ENCODE measurements at places on chromosomes 3 and 15. TPM values are rescaled to one million over a fixed set of nuclear protein-coding genes. Genes with fewer than 3 reads are reported as not detected.

The CNTN4 gene
- total RNA-seq = 17.6 TPM

DNA sequence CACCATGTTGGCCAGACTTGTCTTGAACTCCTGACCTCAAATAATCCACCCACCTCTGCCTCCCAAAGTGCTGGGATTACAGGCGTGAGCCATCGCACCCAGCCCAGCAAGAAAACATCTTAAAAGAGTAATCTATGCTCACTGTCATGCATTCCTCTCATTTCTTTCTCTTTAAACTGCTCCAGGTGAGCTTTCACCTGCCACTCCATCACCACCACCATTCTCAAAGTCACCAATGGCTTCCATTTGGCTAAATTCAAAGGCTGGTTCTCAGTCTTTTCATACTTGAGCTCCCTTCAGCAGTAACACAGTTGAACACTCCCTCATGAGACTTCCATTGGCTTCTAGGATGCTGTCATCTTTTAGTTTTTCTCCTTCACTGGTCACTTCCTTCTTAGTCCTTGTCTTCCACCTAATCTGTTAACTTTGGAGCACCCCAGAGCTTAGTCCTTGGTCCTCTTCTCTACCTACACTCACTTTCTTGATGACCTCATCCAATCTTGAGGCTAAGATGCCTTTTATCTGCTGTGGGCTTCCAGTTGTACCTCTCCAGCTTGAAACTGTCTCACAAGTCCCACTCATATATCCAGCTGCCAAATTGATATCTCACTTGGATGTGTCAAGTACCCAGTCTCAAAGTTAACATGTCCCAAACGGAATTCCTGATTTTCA is 27.0 kb upstream of the ESYT3 start:
- H3K4me3 ChIP-seq = no peak overlapping the region
- no peaks in the 10 kb centered on the region for H3K27me3 ChIP-seq
- H3K36me3 ChIP-seq = no peaks in the 10 kb centered on the region
- H3K27ac ChIP-seq = no peak overlapping the region

DNA sequence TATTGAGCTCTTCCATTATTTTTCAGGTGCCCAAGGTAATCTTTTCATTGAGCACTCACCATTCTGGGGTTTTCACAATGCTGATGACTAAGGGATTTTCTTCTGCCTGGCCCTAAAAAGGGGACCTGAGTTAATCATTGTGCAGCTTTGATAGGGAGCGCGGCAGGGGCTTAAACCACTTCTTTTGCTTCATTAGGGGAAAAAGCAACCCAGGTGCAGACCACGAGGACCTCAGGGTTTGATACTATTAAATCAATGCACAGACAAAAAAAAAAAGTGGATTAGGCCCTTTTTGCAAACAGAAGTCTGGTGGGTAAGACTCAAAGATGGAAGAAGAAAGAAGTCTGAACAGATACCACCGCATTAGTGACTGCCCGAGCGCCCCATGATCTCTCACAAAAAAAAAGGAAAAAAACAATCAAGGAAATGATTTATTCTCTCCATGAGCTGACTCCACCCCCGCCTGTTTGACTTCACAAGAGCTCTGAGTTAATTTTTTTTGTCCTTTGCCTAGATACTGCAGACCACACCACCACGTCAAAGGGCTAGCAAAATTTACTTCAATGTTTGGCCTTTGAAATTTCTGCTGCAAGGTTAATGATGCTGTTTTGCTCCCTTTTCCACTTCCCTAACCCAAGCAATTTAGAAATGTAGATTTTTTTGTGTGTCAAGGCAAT is 78.0 kb upstream of the FEZF2 start:
- no peaks in the 10 kb centered on the region for H3K27me3 ChIP-seq
- H3K27ac ChIP-seq = no peak overlapping the region
- H3K4me3 ChIP-seq = no peak overlapping the region
- no peaks in the 10 kb centered on the region for H3K36me3 ChIP-seq
- DNase-seq = no peak
- no peaks in the 10 kb centered on the region for H3K4me1 ChIP-seq

- no peak overlapping the region for H3K27ac ChIP-seq
- peaks cover 50% of the 10 kb centered on the region for H3K27me3 ChIP-seq
- H3K4me3 ChIP-seq = no peak overlapping the region
- H3K4me1 ChIP-seq = no peaks in the 10 kb centered on the region
- no peak for DNase-seq
These were observed 21.4 kb upstream of the IGDCC3 start for GRCh38 chr15:65399001-65399706.

- H3K27ac ChIP-seq = no peak overlapping the region
- no peaks in the 10 kb centered on the region for H3K27me3 ChIP-seq
- H3K36me3 ChIP-seq = no peaks in the 10 kb centered on the region
- H3K4me1 ChIP-seq = no peaks in the 10 kb centered on the region
- no peak overlapping the region for H3K4me3 ChIP-seq
These were observed 52.6 kb downstream of the CNTN3 start for GRCh38 chr3:74561881-74562280.

GRCh38 chr3:194137506-194138474 is 1.8 kb downstream of the HES1 start:
- peak overlapping the region; percentile 96 for H3K27ac ChIP-seq
- peak overlapping the region; percentile 66 for H3K4me3 ChIP-seq
- DNase-seq = peak; percentile 74
- peaks cover 22% of the 10 kb centered on the region for H3K4me1 ChIP-seq
- H3K36me3 ChIP-seq = no peaks in the 10 kb centered on the region

- peak overlapping the region; percentile 18 for H3K27ac ChIP-seq
- no peaks in the 10 kb centered on the region for H3K4me1 ChIP-seq
- H3K36me3 ChIP-seq = no peaks in the 10 kb centered on the region
- no peaks in the 10 kb centered on the region for H3K27me3 ChIP-seq
These were observed 2.2 kb downstream of the FAH start for GRCh38 chr15:80155001-80155377.

The CHRD gene
- 1.9 TPM for total RNA-seq

The MESP2 gene
- total RNA-seq = 0.64 TPM

The CPNE4 gene
- total RNA-seq = 1.5 TPM

GRCh38 chr15:72722071-72722696 is 36.2 kb downstream of the BBS4 start:
- no peaks in the 10 kb centered on the region for H3K4me1 ChIP-seq
- no peaks in the 10 kb centered on the region for H3K36me3 ChIP-seq
- H3K27ac ChIP-seq = no peak overlapping the region
- H3K27me3 ChIP-seq = no peaks in the 10 kb centered on the region

GRCh38 chr3:152841131-152841530 is 6.2 kb downstream of the P2RY1 start:
- no peaks in the 10 kb centered on the region for H3K36me3 ChIP-seq
- H3K4me1 ChIP-seq = peaks cover 4% of the 10 kb centered on the region
- H3K27ac ChIP-seq = no peak overlapping the region
- no peak for DNase-seq
- no peaks in the 10 kb centered on the region for H3K27me3 ChIP-seq

The ADGRG7 gene
- total RNA-seq = 13.5 TPM

DNA sequence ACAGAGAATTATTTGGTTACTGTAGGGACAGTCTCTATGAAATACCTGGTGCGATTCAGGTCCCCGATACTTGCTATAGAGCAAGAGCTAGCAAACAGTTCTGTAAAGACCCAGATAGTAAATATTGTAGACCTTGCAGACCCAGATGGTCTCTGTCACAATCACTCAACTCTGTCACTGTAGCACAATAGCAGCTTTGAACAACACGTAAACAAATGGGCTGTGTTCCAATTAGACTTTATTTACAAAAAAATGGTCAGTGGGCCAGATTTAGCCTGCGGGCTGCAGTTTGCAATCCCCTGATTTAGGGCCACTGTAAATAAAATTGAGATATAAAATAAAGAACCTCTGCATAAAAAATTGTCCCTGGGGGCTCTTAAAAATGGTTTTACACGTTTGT is 127.7 kb downstream of the SV2B start:
- no peak for DNase-seq
- no peak overlapping the region for H3K4me3 ChIP-seq
- H3K36me3 ChIP-seq = no peaks in the 10 kb centered on the region
- H3K27me3 ChIP-seq = no peaks in the 10 kb centered on the region

GRCh38 chr3:39474126-39474515 is 6.6 kb downstream of the MOBP start:
- no peaks in the 10 kb centered on the region for H3K36me3 ChIP-seq
- no peaks in the 10 kb centered on the region for H3K4me1 ChIP-seq
- no peak overlapping the region for H3K4me3 ChIP-seq
- no peak overlapping the region for H3K27ac ChIP-seq
- DNase-seq = no peak

DNA sequence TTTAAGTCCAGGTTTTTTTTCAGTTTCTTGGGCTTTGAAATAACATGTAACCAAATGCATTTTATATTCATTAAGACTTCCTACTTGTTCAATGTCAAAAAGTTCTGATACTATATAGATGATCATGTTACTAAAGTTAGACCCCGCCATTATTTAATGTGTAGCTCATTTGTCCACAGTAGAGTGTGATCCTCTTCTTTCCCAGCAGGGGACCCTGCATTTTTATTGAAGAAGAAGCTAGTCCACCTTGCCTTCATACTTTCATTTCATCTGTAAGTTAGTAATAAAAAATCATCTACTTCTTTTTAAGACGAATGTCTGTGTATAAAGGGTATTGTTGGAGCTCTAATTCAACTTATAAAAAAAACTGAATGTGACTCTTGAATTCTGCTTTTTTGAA is 404.6 kb downstream of the SI start:
- no peak overlapping the region for H3K4me3 ChIP-seq
- H3K27ac ChIP-seq = no peak overlapping the region
- no peaks in the 10 kb centered on the region for H3K4me1 ChIP-seq
- DNase-seq = no peak
- no peaks in the 10 kb centered on the region for H3K27me3 ChIP-seq
